ENCODE measurements at places on chromosomes 1 and 21. TPM values are rescaled to one million over a fixed set of nuclear protein-coding genes. Genes with fewer than 3 reads are reported as not detected.

- H3K4me1 ChIP-seq = no peaks in the 10 kb centered on the region
- no peaks in the 10 kb centered on the region for H3K36me3 ChIP-seq
- H3K4me3 ChIP-seq = no peak overlapping the region
- H3K27ac ChIP-seq = no peak overlapping the region
- H3K27me3 ChIP-seq = peaks cover 17% of the 10 kb centered on the region
Observed at GRCh38 chr1:209029737-209030136, 553.8 kb upstream of the CAMK1G start.

GRCh38 chr1:20399196-20399595 lies 86.8 kb downstream of the CAMK2N1 start:
- no peak for DNase-seq
- no peak overlapping the region for H3K27ac ChIP-seq
- H3K4me1 ChIP-seq = no peaks in the 10 kb centered on the region

DNA sequence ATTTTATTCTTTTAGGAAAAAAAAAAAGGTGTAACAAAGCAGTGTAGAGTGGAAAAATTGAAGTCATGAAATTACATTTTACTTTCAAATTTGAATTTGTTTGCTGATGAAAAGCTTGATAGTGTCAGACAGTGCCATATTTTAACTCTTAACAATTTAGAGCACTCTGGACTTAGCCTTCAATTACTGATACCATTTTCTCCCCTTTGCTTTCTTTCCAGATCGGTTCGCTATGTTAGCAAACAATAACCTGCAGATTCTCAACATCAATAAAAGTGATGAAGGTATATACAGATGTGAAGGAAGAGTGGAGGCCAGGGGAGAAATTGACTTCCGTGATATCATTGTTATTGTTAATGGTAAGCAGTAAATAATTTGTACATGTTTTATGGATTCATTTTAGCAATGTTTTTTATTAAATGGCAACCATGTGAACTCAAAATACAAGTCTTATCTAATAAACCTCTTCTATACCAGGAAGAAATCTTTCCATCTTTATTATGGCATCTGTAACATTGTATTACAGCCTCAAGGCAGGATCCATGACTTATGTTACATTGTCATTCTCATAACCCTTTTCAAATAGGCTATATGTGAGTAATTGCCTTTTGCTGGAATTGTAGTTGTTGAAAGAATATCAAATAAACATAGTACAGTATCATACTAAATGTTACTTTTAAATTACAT lies 293.8 kb downstream of the NCAM2 start:
- H3K4me1 ChIP-seq = no peaks in the 10 kb centered on the region
- H3K4me3 ChIP-seq = no peak overlapping the region
- H3K27ac ChIP-seq = no peak overlapping the region
- no peaks in the 10 kb centered on the region for H3K36me3 ChIP-seq
- H3K27me3 ChIP-seq = no peaks in the 10 kb centered on the region
- DNase-seq = no peak

- no peak overlapping the region for H3K4me3 ChIP-seq
- peaks cover 28% of the 10 kb centered on the region for H3K27me3 ChIP-seq
- H3K36me3 ChIP-seq = no peaks in the 10 kb centered on the region
- peaks cover 10% of the 10 kb centered on the region for H3K4me1 ChIP-seq
- H3K27ac ChIP-seq = no peak overlapping the region
Observed at GRCh38 chr1:38579056-38579455, 280.5 kb downstream of the RRAGC start.

Gene KLF17
- not detected for total RNA-seq

GRCh38 chr1:184379111-184379752 lies 7.6 kb upstream of the C1orf21 start:
- H3K4me3 ChIP-seq = no peak overlapping the region
- no peak for DNase-seq
- H3K27me3 ChIP-seq = peaks cover 32% of the 10 kb centered on the region
- H3K27ac ChIP-seq = no peak overlapping the region
- peaks cover 8% of the 10 kb centered on the region for H3K4me1 ChIP-seq

Gene CHIA
- not detected for total RNA-seq

DNA sequence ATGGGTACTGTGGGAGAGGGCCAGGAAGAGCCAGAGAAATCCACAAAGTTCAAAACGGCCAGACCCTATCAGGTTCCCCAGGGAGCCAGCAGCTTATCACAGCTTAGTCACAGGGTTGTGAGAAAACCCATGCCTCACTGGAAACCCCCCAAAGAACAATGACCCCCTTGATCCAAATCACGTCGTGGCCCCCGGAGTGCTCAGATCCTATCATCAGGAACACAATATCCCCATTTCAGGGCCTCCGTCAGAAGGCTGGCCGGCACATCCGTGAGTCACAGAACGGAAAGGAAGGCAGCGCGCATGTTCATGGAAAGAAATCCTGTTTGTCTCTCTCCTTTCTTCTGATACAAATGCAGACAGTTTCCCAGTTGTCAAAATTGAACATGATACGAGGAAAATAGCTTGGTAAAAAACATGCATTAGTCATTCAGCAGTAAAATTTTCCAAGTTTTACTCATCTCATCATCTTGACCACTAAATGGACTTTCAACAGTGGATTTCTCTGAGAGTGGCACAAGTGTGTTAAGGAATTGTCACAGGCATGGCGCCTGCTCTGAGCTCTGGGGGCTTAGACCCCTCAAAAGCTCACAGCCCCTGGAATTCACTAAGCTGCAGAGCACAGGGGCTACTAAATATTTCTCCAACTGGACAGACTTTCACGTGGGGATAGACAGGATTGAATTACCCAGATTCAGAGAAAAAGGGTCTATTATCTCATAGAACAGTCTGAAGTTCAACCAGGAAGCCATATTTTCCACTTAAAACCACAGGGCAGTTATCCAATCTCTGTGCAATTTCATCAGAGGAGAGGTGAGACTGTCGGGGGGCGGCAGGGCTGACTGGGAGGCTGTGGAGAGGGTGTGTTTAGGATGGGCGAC lies 124.8 kb downstream of the RIPK4 start:
- no peak overlapping the region for H3K27ac ChIP-seq
- DNase-seq = no peak
- no peaks in the 10 kb centered on the region for H3K4me1 ChIP-seq

DNA sequence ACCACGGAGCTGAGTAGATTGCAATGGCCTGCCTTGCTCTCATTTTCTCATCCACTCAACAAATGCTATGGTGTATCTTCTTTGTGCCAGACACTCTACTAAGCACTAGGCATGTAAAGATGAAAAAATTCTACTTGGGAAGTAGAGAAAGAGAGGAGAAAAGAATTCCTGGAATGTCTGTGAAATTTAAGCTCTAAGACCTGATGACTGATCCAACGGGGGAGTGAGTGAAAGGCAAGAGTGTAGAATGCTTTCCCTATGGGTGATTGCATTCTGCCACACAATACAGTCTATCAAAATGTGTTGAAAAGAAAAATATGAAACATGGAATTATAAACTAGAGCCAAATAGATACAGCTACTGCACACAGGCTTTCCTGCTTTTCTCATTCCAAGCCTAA lies 82.3 kb downstream of the CYYR1 start:
- no peak for DNase-seq
- no peaks in the 10 kb centered on the region for H3K4me1 ChIP-seq
- no peak overlapping the region for H3K4me3 ChIP-seq
- H3K27me3 ChIP-seq = no peaks in the 10 kb centered on the region
- H3K27ac ChIP-seq = no peak overlapping the region

- no peak overlapping the region for H3K4me3 ChIP-seq
- peaks cover 3% of the 10 kb centered on the region for H3K36me3 ChIP-seq
- H3K4me1 ChIP-seq = peaks cover 15% of the 10 kb centered on the region
- no peak overlapping the region for H3K27ac ChIP-seq
- no peak for DNase-seq
- no peaks in the 10 kb centered on the region for H3K27me3 ChIP-seq
Observed at GRCh38 chr1:234262007-234262753, 111.1 kb upstream of the COA6 start.

Gene CSTB
- 32.3 TPM for total RNA-seq

Gene GCSAML
- total RNA-seq = 0.16 TPM

Gene LMX1A
- total RNA-seq = not detected

Gene ERICH3
- total RNA-seq = not detected

DNA sequence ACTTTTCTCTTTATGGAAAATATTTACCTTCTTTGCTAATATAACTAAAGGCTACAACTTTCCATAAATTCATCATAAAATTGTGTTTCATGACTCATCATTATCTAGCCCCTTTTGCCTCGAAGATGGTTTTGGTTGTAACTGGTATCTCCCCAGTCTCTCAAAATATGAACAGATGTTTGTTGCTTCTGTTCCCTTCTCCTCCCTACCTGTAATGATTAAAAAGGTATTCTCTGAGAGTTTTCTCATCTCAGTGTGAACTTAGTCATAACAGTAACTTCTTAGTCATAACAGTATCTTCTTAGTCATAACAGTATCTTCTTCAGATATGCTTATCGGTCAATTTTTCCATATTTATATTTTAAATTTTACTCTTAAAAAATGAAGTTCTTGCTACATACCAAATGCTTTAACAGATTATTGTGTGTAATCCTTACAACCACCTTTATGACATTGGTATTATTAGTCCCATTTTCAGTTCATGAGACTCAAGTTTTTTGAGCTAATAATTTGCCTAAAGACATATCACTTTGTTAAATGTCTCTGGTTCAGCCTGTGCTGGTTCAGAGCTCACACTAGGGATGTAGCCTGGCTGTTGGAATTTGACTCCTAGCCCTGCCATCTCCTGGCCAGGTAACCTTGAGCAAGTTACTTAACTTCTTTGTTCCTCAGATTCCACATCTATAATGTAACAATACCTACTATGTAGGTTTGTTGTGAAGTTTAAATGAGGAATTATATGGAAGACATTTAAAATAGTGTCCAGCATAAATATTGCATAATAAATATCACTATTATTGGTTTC lies 32.6 kb downstream of the ATP1B1 start:
- H3K4me1 ChIP-seq = peaks cover 19% of the 10 kb centered on the region
- no peaks in the 10 kb centered on the region for H3K36me3 ChIP-seq
- peak overlapping the region; percentile 95 for H3K27ac ChIP-seq

DNA sequence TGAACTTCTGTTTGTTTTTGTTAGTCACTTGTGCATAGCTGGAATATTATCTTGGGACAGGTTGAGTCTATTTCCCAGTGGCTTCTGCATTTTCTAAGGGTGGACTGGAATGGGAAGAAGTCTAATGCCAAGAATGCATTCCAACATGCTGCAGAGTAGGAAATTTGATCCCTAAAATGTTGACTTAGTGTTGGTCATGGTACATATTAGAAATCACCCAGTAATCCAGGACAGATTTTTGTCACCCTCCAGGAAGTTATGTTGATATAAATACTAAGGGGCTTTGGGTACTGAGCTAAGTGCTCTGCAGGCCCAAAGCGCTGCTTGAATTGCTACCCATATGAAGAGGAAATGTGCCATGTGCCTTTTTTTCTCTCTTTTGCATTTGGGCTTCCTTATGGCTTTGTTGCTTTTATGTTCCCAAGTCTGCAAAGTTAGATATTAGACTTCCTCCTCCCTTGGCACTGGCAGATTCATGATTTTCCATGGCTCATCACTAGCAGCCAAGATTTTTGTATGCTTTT lies 10.0 kb downstream of the ARID1A start:
- peaks cover 19% of the 10 kb centered on the region for H3K4me1 ChIP-seq
- peak overlapping the region; percentile 39 for H3K27ac ChIP-seq
- no peak for DNase-seq
- peaks cover 2% of the 10 kb centered on the region for H3K36me3 ChIP-seq

GRCh38 chr1:157551694-157552693 lies at the start of gene FCRL5:
Gene FCRL5 (minus strand): TSS chr1:157552515. CDS start chr1:157552362, 153 bp downstream.
- peaks cover 7% of the 10 kb centered on the region for H3K27me3 ChIP-seq
- H3K4me1 ChIP-seq = no peaks in the 10 kb centered on the region
- no peak within 1 kb of the TSS for H3K27ac ChIP-seq
- DNase-seq = no peak
- no peak within 1 kb of the TSS for H3K4me3 ChIP-seq

DNA sequence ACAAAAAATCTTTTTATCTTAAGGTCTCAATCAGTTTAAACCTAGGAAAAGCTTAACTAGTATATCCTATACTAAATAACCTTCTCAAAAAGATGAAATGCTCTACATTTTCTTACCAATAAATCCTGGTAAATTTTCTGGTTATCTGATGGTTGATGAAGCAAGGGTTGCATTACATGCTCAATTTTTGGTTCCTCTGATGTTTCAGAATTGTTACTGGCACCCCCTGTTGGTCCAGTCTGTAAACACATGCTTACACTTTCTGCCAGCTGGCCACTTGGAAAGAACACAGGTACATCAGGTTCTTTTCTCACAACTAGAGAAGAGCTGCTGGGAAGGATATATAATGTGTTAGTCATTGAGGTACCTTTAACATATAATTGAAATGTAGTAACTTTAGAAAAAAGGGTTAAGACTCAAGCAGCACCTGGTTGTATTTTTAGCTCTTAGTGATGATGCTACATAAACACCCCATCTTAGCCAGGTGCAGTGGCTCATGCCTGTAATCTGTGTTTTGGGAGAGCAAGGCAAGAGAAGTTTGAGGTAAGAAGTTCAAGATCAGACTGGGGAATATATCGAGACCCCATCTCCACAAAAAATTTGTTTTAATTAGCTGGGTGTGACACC lies 30.9 kb upstream of the TAL1 start:
- H3K4me3 ChIP-seq = no peak overlapping the region
- DNase-seq = peak; percentile 37

DNA sequence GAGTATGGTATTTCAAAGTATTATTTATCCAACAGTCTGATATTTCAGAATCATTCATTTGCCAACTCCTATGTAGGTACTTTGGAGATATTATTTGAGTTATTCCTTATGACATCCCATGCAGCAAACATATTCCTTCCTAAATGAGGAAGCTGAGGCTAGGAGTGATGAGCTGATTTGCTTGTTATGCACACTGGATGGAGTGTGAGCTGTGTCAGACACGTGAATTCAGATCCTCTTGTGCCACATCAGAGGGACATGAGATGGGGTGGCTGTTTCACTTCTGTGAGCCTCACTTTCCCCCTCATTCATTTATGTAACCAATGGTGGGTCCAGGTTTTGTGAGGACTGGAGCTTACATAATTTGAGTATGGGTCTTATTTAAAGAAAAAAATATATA lies 215.9 kb downstream of the DISC1 start:
- H3K27me3 ChIP-seq = no peaks in the 10 kb centered on the region
- H3K4me3 ChIP-seq = no peak overlapping the region
- no peak for DNase-seq
- peaks cover 11% of the 10 kb centered on the region for H3K4me1 ChIP-seq

Gene ACKR1
- total RNA-seq = not detected

GRCh38 chr1:229991724-229992333 lies 75.2 kb upstream of the GALNT2 start:
- DNase-seq = no peak
- H3K36me3 ChIP-seq = no peaks in the 10 kb centered on the region
- no peak overlapping the region for H3K4me3 ChIP-seq

DNA sequence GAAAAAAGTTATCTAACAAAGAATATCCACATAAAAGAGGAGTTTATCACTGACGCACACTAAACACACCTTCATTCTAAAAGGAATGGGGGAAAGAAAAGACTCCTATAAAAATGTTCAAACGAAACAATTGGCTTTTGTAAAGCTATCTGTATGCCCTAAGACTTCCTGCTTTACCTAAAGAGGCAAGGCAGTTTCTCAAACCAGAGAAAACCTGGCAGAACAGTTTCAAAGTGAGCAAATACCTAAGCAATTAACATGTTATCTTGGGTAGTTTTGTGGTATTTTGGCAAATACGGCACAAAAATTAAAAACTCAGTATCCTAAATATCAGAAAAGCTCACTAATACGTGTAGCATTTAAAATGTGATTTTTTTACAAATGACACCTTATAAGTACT lies 1.9 kb downstream of the PUM1 start:
- H3K27me3 ChIP-seq = no peaks in the 10 kb centered on the region
- peaks cover 44% of the 10 kb centered on the region for H3K4me1 ChIP-seq
- H3K36me3 ChIP-seq = peaks cover 18% of the 10 kb centered on the region
- H3K27ac ChIP-seq = peak overlapping the region; percentile 100

Data from activated T-cell treated with anti-CD3 and anti-CD28 coated beads, Interleukin-2, amount 50 U/mL, for 72 hours (primary cell).